ENCODE measurements at places on chromosomes 3 and 15. TPM values are rescaled to one million over a fixed set of nuclear protein-coding genes. Genes with fewer than 3 reads are reported as not detected.

CXCR6 gene
- total RNA-seq, result 0.30 TPM

TBCCD1 gene
- total RNA-seq, result 10.7 TPM

HRG gene
- total RNA-seq, result not detected

LINGO1 gene
- not detected for total RNA-seq

LYZL4 gene
- not detected for total RNA-seq

MESP2 gene
- total RNA-seq, result not detected

TRIM71 gene
- 0.07 TPM for total RNA-seq

DNA sequence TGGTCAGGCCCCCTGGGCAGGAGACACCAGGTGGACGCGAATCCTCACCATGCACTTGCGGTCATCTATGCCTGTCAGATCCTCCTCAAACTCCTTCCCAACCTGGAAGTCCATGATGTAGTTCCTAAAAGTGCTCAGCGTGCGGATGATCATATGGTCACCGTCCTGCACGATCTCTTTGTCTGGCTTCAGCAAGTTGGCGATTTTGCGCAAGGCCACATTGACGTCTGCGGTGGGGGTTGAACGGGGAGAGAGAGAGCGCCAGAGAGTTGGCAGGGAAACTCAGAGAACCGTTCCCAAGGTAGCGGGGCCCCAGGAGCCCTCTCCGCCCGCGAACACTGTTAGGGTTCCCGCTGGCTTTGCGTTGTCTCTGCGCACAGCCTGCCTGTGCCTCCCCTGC lies 809 bp downstream of the RBP1 start:
- no peak for DNase-seq

- no peak for DNase-seq
Measured at GRCh38 chr3:49278548-49278947, 1.5 kb upstream of the C3orf62 start.

DNA sequence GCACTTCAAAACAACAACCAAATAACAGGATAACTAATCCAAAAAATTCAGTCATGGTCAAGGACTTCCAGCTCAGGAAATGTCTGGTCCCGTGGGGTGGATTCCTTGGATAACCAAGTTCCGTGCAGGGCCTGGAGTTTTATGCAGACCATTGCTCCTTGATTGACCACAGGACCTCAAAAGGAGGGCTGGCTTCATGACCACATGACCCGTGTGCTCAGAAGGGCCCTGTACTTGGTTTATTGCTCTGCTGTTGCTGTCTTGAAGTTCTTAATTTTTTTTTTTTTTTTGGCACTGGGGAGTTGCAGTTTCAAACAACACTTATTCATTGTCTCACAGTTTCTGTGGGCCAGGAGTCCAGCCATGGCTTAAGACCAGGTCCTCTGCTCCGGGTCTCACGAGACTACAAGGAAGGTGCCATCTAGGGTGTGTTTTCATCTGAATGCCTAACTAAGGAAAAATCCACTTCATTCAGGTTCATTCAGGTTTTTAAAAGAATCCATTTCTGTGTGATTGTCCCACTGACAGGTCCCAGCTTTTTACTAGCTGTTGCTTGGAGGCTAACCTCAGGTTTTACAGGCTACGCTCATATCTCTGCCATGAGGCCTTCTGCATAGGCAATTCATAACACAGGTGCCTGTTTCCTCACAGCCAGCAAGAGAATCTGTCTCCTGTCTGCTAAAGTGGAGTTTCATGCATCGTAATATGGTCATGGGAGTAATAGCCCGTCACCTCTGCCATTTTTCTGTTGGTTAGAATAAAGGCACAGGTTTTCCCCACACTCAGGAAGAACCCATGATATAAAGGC lies 65.3 kb downstream of the FLNB start:
- DNase-seq, result peak; percentile 32

DNA sequence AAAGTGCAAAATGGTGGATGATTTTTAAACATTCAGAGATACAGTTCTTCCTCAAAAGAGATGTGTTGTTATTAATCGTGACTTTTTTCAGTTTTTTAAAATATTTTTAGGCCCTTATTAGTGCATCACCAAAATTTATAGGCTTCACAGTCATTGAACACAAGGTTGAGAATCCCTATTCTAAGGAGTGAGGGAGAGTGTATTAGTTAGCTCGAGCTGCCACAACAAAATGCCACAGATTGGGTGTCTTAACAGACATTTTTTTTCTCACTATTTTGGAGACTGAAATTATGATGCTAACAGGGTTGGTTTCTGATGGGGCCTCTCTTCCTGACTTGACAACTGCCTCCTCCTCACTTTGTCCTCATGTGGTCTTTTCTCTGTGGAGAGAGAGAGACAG lies 145.9 kb upstream of the TPRG1 start:
- DNase-seq, result no peak

- no peak for DNase-seq
Measured at GRCh38 chr15:67189326-67190051, 65.0 kb downstream of the AAGAB start.

GRCh38 chr3:156341831-156342416 lies 213.0 kb downstream of the SSR3 start:
- DNase-seq, result no peak

GRCh38 chr3:57110798-57111197 lies 50.3 kb downstream of the SPATA12 start:
- no peak for DNase-seq

DNA sequence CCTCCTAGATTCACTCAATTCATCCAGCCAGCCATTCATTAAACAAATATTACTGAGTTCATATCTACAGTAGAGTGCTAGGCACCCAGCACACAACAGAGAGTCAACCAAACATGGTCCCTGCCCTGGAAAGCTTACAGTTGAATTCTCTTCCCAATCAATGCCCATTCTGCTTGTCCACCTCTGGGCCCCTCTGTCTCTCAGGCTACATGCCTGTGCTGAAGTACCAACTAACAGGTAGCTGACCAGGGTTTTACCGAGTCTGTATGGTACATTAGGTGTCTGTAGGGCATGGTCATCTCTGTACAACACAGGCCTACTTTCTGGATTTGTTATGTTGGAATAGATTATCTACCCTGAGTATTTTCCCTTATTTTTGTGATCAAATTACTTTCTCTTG lies 23.3 kb downstream of the PLD1 start:
- DNase-seq, result no peak

DNA sequence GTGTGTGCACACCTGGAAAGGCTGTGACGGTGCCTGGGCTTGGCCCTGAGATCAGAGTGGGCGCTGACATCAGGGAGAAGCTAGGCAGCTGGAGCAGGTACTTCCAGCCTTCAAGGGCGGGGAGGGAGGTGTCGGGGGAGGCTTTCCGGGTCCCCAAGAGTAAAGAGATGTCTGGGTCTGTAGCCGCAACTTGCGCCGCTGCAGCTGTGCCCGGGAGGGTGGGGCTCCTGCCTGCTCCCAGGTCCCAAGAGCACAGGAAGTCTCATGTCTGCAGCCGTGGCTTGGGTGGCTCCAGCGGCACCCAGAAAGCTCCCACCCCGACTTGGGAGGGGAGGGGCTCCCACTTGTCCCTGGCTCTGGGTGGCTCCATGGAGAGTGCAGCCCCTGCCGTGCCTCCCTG lies 103.2 kb upstream of the BNIP2 start:
- DNase-seq, result peak; percentile 49

- DNase-seq, result no peak
Measured at GRCh38 chr15:37125143-37125542, 24.8 kb upstream of the MEIS2 start.

GRCh38 chr3:122936986-122937385 lies 90.6 kb downstream of the SEMA5B start:
- DNase-seq, result no peak

GRCh38 chr15:60358935-60359682 lies 38.7 kb downstream of the ANXA2 start:
- DNase-seq, result no peak

GRCh38 chr3:43872901-43873300 lies 182.2 kb downstream of the ABHD5 start:
- no peak for DNase-seq

- DNase-seq, result no peak
Measured at GRCh38 chr15:68852461-68852860, 31.8 kb upstream of the ANP32A start.

GRCh38 chr3:4517093-4517492 lies 23.9 kb downstream of the ITPR1 start:
- no peak for DNase-seq

- DNase-seq, result peak; percentile 22
Measured at GRCh38 chr3:170054204-170054603, 16.4 kb downstream of the GPR160 start.

- DNase-seq, result peak; percentile 76
Measured at GRCh38 chr15:50137330-50137761, 18.3 kb upstream of the ATP8B4 start.

- DNase-seq, result peak; percentile 49
Measured at GRCh38 chr15:86231864-86232721, 152.4 kb downstream of the AGBL1 start.

DNA sequence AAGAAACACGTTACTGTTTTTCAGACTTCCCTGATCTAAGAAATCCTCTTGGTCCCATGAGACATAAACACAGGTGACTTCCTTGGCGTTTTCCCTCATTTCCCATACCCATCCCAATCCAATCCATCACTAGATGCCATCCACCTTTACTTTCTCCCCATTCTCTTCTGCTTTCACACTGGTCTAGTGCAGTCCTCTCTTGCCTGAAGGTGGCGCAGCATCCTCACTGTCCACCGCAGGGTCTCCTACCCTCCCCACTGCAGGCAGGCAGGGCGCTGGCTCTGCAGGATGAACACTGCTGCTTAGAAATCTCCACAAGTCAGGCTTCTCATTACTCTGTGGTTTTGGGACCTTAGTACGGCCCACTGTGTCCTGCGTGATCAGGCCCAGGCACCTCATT lies 58.2 kb downstream of the RAB7A start:
- peak; percentile 86 for DNase-seq

DNA sequence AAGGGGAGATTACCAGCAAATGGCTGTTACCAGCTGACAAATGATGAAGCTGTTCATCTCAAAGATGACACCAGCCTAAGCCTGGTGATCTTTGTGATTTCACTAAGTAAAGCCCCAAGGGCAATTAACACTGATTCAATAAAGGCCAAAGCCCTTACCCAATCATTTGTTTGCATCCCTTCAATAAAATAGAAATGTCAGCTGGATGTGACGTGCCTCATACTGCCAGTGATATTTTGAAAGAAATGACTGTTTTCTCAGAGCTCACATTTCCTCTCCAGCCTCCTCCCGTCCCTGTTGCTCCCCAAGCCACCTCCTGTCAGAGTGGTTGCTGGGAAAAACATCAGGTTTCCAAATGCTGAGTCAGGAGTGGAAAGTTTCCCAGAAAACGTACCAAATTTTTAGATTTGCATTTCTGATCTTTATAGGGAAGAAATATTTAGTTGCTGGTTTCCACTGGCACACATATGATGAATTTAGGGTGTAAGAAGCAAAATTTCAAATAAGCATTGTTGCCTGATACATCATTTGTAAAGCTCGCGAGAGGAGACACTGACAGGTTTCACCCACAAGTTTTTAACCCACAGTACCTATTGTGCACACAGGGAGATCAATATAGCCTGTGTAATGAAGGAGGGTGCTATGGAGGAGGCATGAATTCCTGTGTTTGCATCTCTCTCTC lies 21.0 kb downstream of the C2CD4A start:
- peak; percentile 12 for DNase-seq
